ENCODE measurements at places on chromosomes 6 and 20.
A peak's percentile ranks its signal among the peaks of the same experiment; 100 is the strongest.

GRCh38 chr20:51640743-51641142 is 98.2 kb upstream of the NFATC2 start:
- H3K27me3 ChIP-seq, result peaks cover 9% of the 10 kb centered on the region
- ATAC-seq, result no peak
- no peaks in the 10 kb centered on the region for H3K36me3 ChIP-seq

GRCh38 chr6:147382945-147383554 is 125.4 kb upstream of the SAMD5 start:
- peaks cover 4% of the 10 kb centered on the region for H3K4me1 ChIP-seq
- peaks cover 69% of the 10 kb centered on the region for H3K36me3 ChIP-seq
- H3K27me3 ChIP-seq, result no peaks in the 10 kb centered on the region
- H3K4me3 ChIP-seq, result no peak overlapping the region

DNA sequence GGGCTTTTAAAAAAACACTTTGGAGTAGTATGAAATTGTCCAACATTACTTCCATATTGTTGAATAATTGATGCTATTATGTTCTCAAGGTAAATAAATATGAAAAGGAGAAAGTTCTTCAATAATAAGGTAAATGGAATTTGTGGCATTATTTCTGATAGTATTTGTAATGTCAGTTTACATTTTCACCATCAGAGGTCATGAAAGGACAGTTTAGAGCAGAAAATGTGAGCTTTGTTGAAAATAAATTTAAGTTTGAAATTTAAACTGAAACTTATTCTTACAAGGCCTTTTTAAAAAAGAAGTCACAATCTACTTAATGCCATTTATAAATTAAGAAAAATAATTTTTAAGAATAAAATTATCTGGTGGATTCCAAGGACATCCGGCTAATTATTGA is 15.8 kb upstream of the CEP162 start:
- H3K27me3 ChIP-seq, result peaks cover 4% of the 10 kb centered on the region
- no peak overlapping the region for H3K27ac ChIP-seq

GRCh38 chr6:166877349-166877748 is 79.0 kb downstream of the RNASET2 start:
- no peak for ATAC-seq
- H3K27me3 ChIP-seq, result no peaks in the 10 kb centered on the region

- H3K4me3 ChIP-seq, result no peak overlapping the region
- ATAC-seq, result no peak
- H3K4me1 ChIP-seq, result no peaks in the 10 kb centered on the region
- H3K27me3 ChIP-seq, result peaks cover 5% of the 10 kb centered on the region
- H3K36me3 ChIP-seq, result no peaks in the 10 kb centered on the region
- no peak overlapping the region for H3K27ac ChIP-seq
These were observed 18.3 kb upstream of the GPRC6A start for GRCh38 chr6:116847227-116847626.

DNA sequence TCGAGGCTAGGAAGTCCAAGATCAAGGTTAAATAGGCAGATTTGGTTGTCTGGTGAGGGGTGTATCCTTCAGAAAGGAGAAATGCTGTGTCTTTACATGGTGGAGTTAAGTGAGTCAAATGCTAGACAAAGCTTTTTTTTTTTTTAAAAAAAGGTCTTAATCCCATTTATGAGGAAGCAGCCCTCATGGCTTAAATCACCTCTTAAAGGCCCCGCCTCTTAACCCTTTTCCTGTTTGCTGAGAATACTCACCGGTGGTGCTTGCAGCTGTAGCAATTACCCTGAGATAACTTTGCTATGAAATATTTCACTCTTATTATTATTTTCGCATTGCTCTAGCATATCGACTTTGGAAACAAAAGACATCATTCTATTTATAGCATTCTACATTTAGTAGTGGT is 30.8 kb downstream of the FBXO30 start:
- H3K27me3 ChIP-seq, result no peaks in the 10 kb centered on the region
- no peak for ATAC-seq
- no peaks in the 10 kb centered on the region for H3K36me3 ChIP-seq
- no peak overlapping the region for H3K27ac ChIP-seq
- H3K4me3 ChIP-seq, result no peak overlapping the region
- no peaks in the 10 kb centered on the region for H3K4me1 ChIP-seq

GRCh38 chr6:82006027-82006738 is 241.4 kb downstream of the IBTK start:
- no peak for ATAC-seq
- no peaks in the 10 kb centered on the region for H3K27me3 ChIP-seq
- no peak overlapping the region for H3K27ac ChIP-seq
- H3K4me1 ChIP-seq, result no peaks in the 10 kb centered on the region

GRCh38 chr6:74937936-74938335 is 267.9 kb downstream of the COL12A1 start:
- H3K36me3 ChIP-seq, result no peaks in the 10 kb centered on the region
- H3K4me3 ChIP-seq, result no peak overlapping the region
- no peak for ATAC-seq

DNA sequence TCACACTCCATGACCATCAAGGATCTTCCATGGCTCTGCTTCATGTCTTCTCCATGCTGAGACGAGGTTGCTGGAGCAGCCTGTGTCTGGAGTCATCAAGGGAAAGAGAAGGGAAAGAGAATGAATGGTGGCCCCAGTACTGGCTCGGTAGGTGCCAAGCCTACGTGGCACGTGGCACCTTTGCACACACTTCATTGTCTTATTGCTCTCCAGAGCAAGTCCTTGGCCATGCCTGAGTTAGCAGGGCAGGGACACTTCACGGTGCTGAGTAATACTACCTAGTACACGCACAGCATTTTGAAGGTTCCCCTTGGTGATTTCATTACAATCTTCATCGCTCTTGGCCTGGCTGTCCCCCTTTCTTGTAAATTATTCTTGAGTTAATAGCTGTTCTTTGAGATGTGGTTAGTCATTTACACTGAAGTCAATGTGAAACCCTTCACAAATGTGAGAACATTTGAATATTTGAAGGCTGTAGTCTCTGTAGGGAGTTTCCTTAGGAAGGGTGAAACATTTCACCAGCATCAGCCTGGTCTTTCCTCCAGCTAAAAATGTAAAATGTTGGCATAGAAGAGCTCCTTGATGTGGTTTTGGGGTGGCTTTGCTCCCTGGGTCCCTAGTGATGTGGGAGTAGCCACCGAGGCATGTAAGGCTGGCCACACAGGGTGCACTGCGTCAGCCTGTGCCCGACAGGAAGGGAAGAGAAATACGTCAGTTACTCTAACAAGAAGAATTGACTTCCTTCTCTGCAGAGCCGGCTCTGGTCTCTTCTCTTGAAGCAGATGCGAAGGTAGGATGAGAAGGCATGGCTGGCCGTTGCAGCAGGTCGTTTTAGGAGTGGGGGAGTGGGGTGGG is at the start of gene SYTL3:
Gene SYTL3 (plus strand): TSS at position 766 of the 855 bp plus-strand sequence. CDS start 13,215 bp downstream, outside the sequence.
- no peaks in the 10 kb centered on the region for H3K27me3 ChIP-seq
- peak within 1 kb of the TSS; percentile 83 for H3K4me3 ChIP-seq
- H3K36me3 ChIP-seq, result peaks cover 76% of the 10 kb centered on the region
- peak; percentile 67 for ATAC-seq
- peaks cover 39% of the 10 kb centered on the region for H3K4me1 ChIP-seq

DNA sequence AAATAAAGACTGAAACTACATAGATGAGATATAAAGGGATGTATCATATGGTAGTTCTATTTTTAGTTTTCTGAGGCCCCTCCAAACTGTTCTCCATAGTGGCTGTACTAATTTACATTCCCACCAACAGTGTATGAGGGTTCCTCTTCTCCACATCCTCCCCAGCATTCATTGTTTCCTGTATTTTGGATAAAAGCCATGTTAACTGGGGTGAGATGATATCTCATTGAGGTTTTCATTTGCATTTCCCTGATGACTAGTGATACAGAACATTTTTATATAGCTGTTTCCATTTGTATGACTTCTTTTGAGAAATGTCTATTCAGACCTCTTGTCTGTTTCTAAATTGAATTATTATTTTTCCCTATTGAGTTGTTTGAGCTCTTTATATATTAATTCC is 229.3 kb downstream of the RFPL4B start:
- no peak overlapping the region for H3K27ac ChIP-seq
- H3K27me3 ChIP-seq, result no peaks in the 10 kb centered on the region
- no peak for ATAC-seq

- no peak overlapping the region for H3K27ac ChIP-seq
- H3K4me1 ChIP-seq, result no peaks in the 10 kb centered on the region
- H3K27me3 ChIP-seq, result no peaks in the 10 kb centered on the region
These were observed 49.3 kb downstream of the GFRA4 start for GRCh38 chr20:3613821-3614440.
